Fibroblast of villous mesenchyme (primary cell): ENCODE measurements at places on chromosomes 6 and 20. TPM values are rescaled to one million over a fixed set of nuclear protein-coding genes. Genes with fewer than 3 reads are reported as not detected.

DNA sequence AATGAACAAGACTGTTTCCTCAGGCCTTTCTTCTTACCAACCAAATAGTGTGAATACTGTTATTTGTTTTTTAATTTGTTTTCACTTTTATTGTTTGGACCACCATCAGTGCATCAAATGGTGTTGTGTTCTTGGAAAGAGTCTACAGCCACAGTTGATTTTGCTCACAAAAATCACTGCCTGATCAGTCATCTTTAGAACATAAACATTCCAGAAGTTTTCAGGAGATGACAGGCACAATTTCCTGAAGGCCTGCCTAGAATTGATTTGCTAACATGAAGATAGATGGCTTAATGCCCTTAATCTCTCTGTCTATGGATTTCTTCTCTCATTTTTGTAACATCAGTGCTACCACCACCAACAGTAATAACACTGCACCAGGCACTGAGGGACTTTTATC, 13.5 kb downstream of the IL22RA2 start:
- DNase-seq = no peak

DNA sequence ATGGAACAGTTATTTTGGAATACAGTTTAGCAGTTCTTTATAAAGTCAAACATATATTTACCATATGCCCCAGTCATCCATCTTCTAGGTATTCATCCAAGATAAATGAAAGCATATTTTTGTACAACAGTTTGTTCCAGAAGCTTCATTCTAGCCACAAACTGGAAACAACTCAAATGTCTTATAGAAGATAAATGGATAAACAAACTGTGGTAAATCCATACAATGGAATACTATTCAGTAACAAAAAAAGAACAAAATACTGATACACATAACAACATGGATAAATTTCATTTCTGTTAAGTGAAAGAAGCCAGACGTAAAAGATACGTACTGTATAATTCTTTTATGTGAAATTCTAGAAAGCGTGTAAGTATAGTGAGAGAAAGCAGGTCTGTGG, 167.0 kb upstream of the AHI1 start:
- no peak for DNase-seq

The TTLL9 gene
- not detected in 2 replicates for total RNA-seq

DNA sequence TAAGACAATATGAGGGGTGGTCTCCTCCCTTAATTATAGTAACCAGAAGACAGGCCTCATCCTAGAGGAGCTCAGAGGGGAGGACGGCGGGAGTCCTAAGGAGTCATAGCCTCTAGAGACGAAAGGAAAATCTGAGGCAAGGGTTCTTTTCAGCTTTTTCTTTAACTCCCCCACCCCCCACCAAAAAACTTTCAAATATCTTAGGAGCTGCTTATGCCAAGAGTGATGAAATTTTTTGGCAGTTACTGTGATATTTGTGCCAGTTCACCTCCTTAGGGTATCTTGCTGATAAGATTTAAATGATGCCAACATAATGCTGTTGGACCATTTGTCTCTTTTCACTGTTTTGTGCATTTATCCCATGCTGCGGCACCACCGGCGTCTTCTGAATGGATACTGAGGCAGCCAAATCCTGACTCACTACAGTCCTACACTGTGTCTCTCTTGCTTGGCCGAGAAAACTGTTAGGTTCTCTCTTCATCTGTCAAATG, 44.5 kb upstream of the DSE start:
- no peak for DNase-seq
